RWPE2 (cell line): ENCODE measurements at places on chromosomes 16 and 17.
A peak's percentile ranks its signal among the peaks of the same experiment; 100 is the strongest.

GRCh38 chr17:43694081-43694870, 32.6 kb upstream of the MEOX1 start:
- no peak for DNase-seq
- H3K36me3 ChIP-seq = no peaks in the 10 kb centered on the region
- no peaks in the 10 kb centered on the region for H3K27me3 ChIP-seq
- H3K27ac ChIP-seq = no peak overlapping the region

DNA sequence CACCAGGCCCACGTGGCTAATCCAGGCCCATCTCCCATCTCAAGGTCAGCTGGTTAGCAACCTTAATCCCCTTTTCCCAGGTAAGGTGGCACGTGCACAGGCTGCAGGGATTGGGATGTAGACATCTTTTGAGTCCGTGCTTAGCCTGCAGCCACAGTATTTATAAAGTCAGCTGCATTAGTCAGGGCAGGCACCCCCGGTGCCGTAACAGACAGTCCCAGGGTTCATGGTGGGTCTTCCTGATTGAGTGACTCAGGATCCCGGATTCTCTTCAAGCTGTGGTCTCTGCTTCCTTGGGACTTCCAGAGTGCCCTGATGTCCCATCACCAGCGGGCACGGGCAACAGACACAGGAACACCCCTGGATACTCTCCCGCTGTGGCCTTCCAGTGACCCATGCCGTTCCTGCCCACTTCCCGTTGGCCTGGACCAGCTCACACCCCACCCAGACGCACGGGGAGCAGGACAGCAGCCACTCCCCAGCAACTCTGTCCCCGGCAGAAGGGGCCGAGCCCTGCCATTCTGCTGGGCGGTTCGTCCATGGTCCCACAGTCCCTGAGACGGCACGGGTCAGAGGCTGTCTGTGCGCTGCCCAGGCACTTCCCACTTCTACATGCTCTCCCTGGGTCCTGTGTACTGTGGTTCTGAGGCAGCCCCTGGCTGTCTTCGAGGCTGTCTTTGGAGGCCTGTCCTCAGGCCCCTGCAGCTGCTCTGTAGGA, 248.6 kb upstream of the GSE1 start:
- H3K4me1 ChIP-seq = peaks cover 37% of the 10 kb centered on the region
- H3K27ac ChIP-seq = peak overlapping the region; percentile 16
- H3K36me3 ChIP-seq = no peaks in the 10 kb centered on the region
- DNase-seq = no peak

GRCh38 chr16:88844419-88845036, 12.2 kb downstream of the GALNS start:
- 0 out of 2 replicates have a peak, but pooled peaks cover 5% of the 10 kb centered on the region for H3K36me3 ChIP-seq
- H3K27ac ChIP-seq = no peak overlapping the region
- no peaks in the 10 kb centered on the region for H3K4me1 ChIP-seq
- DNase-seq = no peak
- no peaks in the 10 kb centered on the region for H3K27me3 ChIP-seq
- H3K4me3 ChIP-seq = no peak overlapping the region

GRCh38 chr17:72920513-72920912, 172.0 kb downstream of the SLC39A11 start:
- no peaks in the 10 kb centered on the region for H3K27me3 ChIP-seq
- DNase-seq = no peak
- no peaks in the 10 kb centered on the region for H3K36me3 ChIP-seq

- H3K4me3 ChIP-seq = peak within 1 kb of the TSS; percentile 58
- no peaks in the 10 kb centered on the region; the same call in 1 of the 2 replicates for H3K36me3 ChIP-seq
- H3K27me3 ChIP-seq = no peaks in the 10 kb centered on the region
- H3K4me1 ChIP-seq = peaks cover 4% of the 10 kb centered on the region
These were observed at the start of gene CLUH for GRCh38 chr17:2711608-2712299. TSS of gene CLUH (minus strand) at chr17:2711764. CDS start at chr17:2711661, 103 bp downstream.

GRCh38 chr17:978103-979093, 1.2 kb downstream of the NXN start:
- H3K4me1 ChIP-seq = peaks cover 32% of the 10 kb centered on the region
- H3K36me3 ChIP-seq = peaks cover 29% of the 10 kb centered on the region
- DNase-seq = no peak
- no peaks in the 10 kb centered on the region for H3K27me3 ChIP-seq

DNA sequence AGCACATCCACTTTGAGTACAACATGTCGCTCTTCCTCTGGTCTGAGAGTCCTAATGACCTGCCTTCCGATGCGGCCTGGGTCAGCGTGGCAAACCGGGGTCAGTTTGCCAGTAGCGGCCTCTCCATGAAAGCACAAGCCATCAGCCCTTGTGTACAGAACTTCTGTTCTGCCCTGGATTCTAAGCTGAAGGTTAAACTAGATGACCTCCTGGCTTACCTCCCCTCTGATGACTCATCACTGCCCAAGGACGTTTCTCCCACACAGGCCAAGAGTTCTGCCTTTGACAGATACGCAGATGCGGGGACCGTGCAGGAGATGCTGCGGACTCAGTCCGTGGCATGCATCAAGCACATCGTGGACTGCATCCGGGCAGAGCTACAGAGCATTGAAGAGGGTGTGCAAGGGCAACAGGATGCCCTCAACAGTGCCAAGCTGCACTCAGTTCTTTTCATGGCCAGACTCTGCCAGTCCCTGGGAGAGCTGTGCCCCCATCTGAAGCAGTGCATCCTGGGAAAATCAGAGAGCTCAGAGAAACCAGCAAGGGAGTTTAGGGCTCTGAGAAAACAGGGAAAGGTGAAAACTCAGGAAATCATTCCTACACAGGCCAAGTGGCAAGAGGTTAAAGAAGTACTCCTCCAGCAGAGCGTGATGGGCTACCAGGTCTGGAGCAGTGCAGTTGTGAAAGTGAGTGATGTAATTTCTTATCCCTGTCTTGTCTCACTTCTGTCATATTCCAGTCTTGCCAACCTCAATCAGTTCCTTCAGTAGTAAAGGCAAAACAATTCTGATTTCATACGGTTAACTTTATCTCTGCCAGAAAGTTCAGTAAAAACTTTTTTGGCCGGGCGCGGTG, 8.6 kb downstream of the COG1 start:
- no peak for DNase-seq
- H3K27me3 ChIP-seq = no peaks in the 10 kb centered on the region
- no peak overlapping the region for H3K4me3 ChIP-seq
- peaks cover 98% of the 10 kb centered on the region for H3K36me3 ChIP-seq
- H3K4me1 ChIP-seq = no peaks in the 10 kb centered on the region

DNA sequence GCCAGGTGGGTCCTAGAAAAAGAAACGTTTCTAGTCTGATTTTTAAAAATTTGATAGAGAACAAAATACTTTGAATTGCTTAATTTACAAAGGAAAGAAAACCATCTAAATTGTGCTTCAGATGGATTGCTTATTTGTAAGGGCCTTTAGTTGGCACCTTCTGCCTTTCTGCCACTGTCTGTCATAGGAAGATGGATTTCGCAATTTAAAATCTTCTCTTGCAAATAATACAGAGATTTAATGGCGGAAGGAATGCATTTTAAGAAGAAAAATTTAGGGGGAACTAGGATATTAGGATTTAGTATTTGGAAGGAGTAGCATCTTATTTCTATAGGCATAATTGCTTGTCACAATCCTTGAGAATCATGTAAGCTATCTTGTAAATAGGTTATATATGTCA, 175.5 kb upstream of the RBL2 start:
- no peak overlapping the region for H3K27ac ChIP-seq
- H3K36me3 ChIP-seq = peaks cover 90% of the 10 kb centered on the region
- peaks cover 4% of the 10 kb centered on the region for H3K27me3 ChIP-seq
- DNase-seq = no peak
- H3K4me3 ChIP-seq = no peak overlapping the region

DNA sequence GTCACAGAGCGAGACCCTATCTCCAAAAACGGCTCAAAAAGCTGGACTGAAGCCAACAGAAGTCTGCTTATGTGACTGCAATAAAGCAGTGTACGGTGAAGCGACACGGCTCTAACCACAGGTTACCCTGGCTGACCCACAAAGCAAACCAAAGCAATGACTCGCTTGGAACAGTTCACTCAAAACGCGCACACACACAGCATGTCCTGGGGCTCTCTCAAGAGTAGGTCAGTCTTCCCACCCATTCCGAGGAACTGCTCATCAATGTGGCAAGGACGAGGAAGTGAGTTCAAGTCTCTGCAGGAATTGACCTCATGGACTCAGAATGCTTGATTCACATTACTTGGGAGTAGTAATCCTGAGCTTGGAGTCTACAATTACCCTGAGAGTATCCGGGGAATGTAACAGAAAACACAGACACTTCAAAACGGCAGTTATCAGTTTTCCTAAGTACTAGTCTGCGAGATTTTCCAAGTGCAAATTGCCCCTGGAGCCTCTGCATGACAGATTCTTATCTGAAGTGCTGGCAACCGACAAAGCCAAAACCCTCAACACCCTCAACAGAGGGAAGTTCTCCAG, 25.4 kb downstream of the PELP1 start:
- peak overlapping the region; percentile 51 for H3K27ac ChIP-seq
- DNase-seq = no peak
- H3K4me1 ChIP-seq = peaks cover 21% of the 10 kb centered on the region
- H3K36me3 ChIP-seq = peaks cover 79% of the 10 kb centered on the region
- no peaks in the 10 kb centered on the region for H3K27me3 ChIP-seq

- peak within 1 kb of the TSS; percentile 83 for H3K27ac ChIP-seq
- peak; percentile 85 for DNase-seq
- peaks cover 32% of the 10 kb centered on the region for H3K36me3 ChIP-seq
- H3K4me1 ChIP-seq = peaks cover 11% of the 10 kb centered on the region
- H3K27me3 ChIP-seq = no peaks in the 10 kb centered on the region
- peak within 1 kb of the TSS; percentile 75 for H3K4me3 ChIP-seq
These were observed at the start of gene FKBP10 for GRCh38 chr17:41812381-41813151. TSS of gene FKBP10 (plus strand) at chr17:41813004. CDS start at chr17:41813035, 31 bp downstream.

DNA sequence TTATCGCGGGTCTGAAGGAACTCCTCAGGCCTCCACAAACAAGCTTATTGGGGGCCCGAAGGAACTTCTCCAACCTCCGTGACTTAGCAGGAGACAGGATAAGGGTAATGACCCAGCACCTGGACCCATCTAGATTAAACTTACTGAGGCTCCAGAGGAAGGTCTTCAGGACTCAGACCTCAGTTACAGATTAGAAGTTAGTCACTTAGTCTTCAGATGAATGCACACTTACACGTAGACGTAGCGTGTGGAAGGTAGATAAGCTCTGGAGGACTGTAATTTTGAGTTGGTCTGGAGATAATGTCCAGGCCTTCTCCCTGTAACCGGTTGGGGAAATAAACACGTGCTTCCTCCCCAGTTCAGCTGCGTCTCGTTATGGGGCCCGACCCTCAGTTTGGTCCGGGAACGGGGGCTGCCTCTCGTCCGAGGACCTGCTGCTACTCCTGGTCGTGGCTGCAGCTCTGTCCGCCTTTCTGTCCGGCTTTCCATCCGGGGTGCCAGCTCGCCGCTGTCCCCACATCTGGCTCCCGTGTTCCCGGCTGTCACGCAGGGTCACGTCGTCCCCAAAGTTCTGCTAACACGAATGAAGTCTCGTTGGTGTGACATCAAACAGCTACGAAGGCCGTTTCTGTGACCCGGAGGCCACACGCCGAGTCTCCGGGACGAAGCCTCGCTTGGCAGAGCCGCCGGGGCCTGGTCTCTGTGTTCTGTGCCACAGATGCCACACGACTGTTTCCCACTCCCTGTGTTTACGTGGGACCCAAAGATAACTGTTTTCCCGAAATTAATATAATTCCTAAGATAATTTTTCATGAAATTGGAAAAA, 11.8 kb upstream of the SECTM1 start:
- DNase-seq = peak; percentile 61
- H3K4me1 ChIP-seq = no peaks in the 10 kb centered on the region
- no peak overlapping the region for H3K27ac ChIP-seq
- H3K4me3 ChIP-seq = no peak overlapping the region
- H3K27me3 ChIP-seq = no peaks in the 10 kb centered on the region

DNA sequence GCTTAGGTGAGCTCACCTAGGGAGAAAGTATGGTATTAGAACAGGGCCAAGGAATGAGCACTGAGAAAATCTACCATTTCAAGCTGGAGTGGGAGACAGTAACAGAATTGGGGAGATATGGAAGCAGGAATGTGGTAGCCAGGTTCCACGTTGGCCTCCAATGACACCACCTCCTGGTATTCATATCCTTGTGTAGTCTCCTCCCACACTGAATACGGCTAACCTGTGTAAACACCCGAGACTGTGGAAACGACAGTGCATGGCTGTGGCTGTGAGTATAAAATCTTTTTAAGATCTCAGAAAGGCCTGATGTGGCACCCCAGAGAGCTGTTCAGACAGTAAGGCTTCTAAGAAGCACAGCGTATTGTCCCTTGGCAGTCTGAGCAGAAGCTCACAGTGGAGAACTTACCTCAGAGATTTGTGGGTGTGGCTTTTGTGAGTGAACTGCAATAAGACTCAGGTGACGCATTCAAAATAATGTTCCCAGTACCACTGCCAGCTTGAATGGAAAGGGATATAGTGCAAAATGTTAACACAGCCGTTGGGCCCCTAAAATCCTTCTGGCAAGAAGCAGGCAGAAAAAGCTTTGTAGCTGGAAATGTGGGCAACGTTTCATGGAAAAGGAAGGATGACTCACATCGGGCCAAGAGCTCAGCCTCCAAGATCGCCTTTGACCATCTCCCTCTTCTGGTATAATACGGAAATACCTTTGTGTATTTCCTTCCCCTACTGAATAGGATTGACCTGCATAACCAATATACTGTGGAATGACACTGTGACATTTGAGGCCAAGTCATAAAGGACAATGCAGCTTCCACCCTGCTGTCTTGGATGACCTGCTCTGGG, 14.4 kb downstream of the SDR42E1 start:
- H3K27ac ChIP-seq = peak overlapping the region; percentile 78
- peaks cover 27% of the 10 kb centered on the region for H3K36me3 ChIP-seq
- no peak overlapping the region for H3K4me3 ChIP-seq
- no peaks in the 10 kb centered on the region for H3K27me3 ChIP-seq

DNA sequence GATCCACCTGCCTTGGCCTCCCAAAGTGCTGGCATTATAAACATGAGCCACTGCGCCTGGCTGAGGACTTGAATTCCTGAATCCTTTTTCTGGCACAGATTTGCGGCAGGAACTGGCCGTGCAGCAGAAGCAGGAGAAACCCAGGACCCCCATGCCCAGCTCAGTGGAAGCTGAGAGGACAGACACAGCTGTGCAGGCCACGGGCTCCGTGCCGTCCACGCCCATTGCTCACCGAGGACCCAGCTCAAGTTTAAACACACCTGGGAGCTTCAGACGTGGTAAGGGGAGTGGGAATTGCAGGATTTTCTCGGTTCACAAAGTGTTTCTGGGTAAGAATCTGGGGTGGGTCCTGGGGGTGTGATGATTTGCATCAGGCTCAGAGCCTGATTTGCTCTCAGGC, 41.0 kb downstream of the NDE1 start:
- DNase-seq = no peak
- peaks cover 95% of the 10 kb centered on the region for H3K36me3 ChIP-seq
- no peaks in the 10 kb centered on the region for H3K27me3 ChIP-seq
- H3K4me3 ChIP-seq = no peak overlapping the region
- no peak overlapping the region for H3K27ac ChIP-seq

DNA sequence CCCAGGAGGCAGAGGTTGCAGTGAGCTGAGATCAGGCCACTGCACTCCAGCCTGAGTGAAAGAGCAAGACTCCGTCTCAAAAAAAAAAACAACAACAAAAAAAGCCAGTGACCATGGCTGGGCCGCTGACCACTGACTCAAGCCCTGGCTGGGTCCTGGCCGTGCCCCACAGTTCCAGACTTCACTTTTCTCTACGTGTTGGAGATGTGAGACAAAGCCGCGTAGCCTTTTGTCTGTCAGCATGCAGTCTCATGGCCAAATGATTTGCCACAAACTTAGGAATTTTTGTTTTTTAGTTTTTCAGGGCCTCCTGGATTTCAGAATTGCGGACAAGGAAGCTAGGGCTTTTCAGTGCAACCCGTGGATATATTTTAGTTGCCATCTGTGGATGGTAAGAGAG, 89.3 kb upstream of the CIBAR2 start:
- H3K4me1 ChIP-seq = peaks cover 34% of the 10 kb centered on the region
- no peak overlapping the region for H3K4me3 ChIP-seq
- H3K27me3 ChIP-seq = no peaks in the 10 kb centered on the region
- H3K27ac ChIP-seq = peak overlapping the region; percentile 7
